ENCODE measurements at places on chromosomes 3 and 15.

GRCh38 chr15:54599386-54599785 lies 597.4 kb downstream of the RSL24D1 start:
- H3K4me3 ChIP-seq = no peak overlapping the region
- no peak for DNase-seq
- H3K27me3 ChIP-seq = no peaks in the 10 kb centered on the region
- H3K27ac ChIP-seq = no peak overlapping the region
- H3K4me1 ChIP-seq = no peaks in the 10 kb centered on the region

GRCh38 chr3:51340013-51340829 lies 44.9 kb upstream of the MANF start:
- H3K4me3 ChIP-seq = no peak overlapping the region
- H3K36me3 ChIP-seq = no peaks in the 10 kb centered on the region
- no peaks in the 10 kb centered on the region for H3K4me1 ChIP-seq
- no peaks in the 10 kb centered on the region for H3K27me3 ChIP-seq
- DNase-seq = no peak

GRCh38 chr15:92288755-92289154 lies 104.9 kb upstream of the ST8SIA2 start:
- no peaks in the 10 kb centered on the region for H3K36me3 ChIP-seq
- H3K27ac ChIP-seq = no peak overlapping the region
- peaks cover 20% of the 10 kb centered on the region for H3K27me3 ChIP-seq
- no peak for DNase-seq

GRCh38 chr3:196772102-196772501 lies 32.4 kb downstream of the PAK2 start:
- no peak overlapping the region for H3K27ac ChIP-seq
- no peak overlapping the region for H3K4me3 ChIP-seq
- no peaks in the 10 kb centered on the region for H3K27me3 ChIP-seq
- no peak for DNase-seq
- peaks cover 26% of the 10 kb centered on the region for H3K4me1 ChIP-seq
- H3K36me3 ChIP-seq = peaks cover 20% of the 10 kb centered on the region

DNA sequence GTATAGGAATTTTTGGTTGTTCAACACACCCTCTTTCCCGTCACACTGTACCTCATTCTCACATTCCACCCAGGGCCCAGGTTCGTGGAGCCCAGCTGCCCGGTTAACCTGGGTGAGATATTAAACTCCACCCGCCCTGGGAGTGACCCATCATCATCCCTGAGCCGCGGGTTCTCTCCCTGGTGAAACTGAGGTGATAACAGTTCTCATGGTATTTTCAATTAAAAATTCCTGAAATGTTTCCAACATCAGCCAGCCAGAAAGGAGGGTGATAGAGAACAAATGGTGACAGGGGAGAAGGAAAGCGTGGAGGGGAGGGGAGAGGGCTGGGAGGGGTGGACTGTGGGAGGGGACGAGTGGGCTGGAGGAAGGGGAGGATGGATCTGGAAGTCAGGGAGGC lies 148.8 kb downstream of the ALDH1A2 start:
- H3K36me3 ChIP-seq = no peaks in the 10 kb centered on the region
- no peak overlapping the region for H3K4me3 ChIP-seq
- no peaks in the 10 kb centered on the region for H3K4me1 ChIP-seq
- DNase-seq = no peak
- H3K27ac ChIP-seq = no peak overlapping the region

- H3K36me3 ChIP-seq = no peaks in the 10 kb centered on the region
- H3K4me1 ChIP-seq = no peaks in the 10 kb centered on the region
- peaks cover 2% of the 10 kb centered on the region for H3K27me3 ChIP-seq
- no peak overlapping the region for H3K4me3 ChIP-seq
These were observed 241.4 kb upstream of the TBL1XR1 start for GRCh38 chr3:177438596-177439220.
